AG04450 (cell line): ENCODE measurements at places on chromosomes 4 and X. TPM values are rescaled to one million over a fixed set of nuclear protein-coding genes. Genes with fewer than 3 reads are reported as not detected.

HS3ST1 gene
- 0.01 and 0.09 TPM in 2 replicates for polyA plus RNA-seq

GRCh38 chr4:14984448-14984847, 17.8 kb upstream of the CPEB2 start:
- no peak for DNase-seq

TRO gene
- polyA plus RNA-seq = 60.0 and 63.2 TPM in 2 replicates

SORBS2 gene
- polyA plus RNA-seq = not detected in 2 replicates

DNA sequence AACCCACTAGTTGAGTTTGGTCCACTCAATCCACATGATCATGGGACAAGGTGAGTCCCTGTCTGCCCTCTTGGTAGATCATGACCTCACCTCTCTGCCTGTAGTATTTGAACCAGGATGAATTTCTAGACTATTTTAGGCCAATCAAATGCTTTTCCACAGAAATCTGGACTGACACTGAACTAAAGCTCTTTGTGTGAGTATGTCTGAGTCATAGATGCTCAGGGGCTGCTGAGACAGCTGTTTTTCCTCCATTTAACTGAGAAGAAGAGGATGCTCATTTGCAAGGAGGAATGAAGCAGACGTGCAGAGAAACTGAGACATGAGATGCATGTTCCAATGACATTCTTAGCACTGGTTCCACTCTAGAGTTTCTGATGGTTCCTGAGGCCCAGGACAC, 77.3 kb upstream of the TMEM47 start:
- DNase-seq = peak; percentile 1
